ENCODE measurements at places on chromosomes 5 and 9.

DNA sequence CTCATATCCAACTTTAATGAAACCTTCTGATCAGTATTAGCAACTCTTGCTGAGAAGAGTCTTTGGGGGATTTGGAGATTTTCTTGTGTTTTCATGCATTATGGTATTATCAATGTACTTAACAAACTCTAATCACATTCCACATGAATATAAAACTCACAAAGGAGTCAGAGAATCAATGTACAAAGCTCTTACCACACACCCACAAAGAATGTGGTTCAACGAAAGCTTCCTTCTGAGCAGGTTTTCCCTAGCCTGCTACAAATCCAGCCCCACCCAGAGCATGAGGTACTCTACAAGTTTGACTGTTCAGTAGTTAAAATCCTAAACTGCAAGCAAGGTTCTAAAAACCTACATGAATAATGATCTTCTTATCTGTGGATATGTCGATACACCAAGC is 210.1 kb downstream of the TARS1 start:
- DNase-seq: no peak

- DNase-seq: no peak
Measured at GRCh38 chr5:138754699-138755057, 1.5 kb downstream of the CTNNA1 start.

DNA sequence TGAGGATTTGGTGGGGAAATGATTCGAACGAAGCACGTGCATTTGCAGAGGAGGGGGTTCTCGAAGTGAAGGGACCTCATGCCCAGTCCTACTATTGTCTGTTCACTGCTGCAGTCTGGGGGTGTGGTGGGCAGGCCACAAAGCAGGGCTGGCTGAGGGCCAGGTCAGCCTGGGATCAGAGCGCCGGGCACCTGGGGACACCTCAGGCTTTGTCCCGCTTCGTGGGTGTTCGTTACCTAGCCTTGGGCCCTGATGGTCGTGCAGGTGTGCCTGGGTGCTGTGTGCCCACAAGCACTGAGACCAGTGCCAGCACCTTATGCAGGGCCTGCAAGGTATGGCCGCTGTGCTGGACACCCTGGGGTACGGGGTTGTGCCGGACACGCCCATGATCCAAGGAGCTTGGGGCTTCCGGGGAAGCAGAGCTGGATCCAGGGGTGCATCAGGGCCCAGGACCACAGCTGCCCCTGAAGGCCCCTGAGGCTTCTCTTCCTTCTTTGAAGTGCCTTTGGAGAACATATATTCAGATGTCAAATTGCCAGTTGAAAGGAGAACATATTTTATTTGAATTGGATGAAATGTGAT is 80.6 kb downstream of the COL5A1 start:
- no peak for DNase-seq

GRCh38 chr9:114478871-114479270 is 26.4 kb downstream of the WHRN start:
- DNase-seq: no peak

DNA sequence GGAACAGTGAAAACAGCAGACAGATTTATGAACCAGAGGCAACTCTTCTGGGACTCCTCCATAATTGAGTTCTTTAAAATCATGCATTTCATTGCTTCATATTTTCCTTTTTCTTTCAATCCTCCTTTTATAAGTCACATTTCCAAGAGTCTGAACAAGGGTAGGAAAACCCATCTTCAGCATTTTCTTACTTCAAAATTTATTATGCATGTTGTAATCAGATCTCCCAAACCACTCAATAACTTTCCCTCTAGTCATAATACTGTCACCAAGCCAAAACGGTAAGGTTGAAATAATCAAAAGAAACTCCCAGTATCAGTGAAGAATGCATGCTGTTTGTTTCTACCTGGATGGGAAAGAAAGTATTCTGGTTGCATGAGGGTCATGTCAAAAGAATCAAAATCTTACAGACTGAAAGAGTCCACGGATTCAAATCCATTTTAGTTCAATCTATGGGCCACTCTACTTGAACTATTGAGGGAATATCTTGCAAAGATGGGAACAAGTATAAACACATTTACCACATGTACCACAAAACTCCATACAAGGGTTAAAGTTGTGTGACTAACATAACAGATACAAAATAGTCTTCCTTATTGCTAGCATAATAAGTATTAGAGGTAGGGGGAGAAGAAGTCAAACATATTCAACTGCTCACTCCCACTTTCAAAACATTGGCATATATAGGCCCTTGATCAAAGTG is 797.3 kb downstream of the MAT2B start:
- DNase-seq: no peak

GRCh38 chr5:166982226-166982625 is 1309.2 kb upstream of the WWC1 start:
- no peak for DNase-seq

DNA sequence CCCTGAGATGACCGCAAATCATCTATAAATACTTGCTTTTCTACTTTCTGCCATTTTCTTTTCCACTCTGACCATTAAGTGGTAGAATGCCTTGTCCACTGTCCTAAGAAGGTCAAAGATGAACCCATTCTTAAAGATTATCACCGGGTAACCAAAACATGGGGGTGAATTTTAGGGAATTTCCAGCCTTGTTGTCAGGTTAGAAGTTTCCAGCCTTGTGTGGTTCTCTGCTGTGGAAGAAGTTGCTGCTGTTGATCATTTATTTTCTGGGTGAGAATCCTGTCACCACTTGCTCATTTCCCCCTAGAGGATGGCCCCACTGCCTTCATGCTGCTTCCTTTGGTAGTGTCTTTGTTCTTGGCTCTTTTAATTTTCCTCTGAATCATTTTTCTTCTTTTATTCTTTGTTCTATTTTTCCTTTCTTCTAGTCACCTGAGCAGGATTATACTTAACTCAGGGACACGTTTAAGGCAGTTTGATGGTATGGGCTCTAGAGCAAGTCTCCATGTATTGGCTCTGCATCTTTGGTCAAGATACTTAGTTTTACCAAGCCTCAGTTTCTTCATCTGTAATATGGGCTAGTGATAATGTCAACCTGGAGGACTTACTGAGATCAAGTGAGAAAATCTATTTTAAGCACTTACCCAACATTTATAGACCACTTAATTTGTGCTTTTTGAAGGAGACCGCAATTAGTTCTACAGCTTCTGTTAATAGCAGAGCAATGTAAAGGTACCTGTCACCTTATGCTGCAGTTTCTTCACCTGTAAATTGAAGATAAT is 266.2 kb downstream of the ARHGAP26 start:
- no peak for DNase-seq

DNA sequence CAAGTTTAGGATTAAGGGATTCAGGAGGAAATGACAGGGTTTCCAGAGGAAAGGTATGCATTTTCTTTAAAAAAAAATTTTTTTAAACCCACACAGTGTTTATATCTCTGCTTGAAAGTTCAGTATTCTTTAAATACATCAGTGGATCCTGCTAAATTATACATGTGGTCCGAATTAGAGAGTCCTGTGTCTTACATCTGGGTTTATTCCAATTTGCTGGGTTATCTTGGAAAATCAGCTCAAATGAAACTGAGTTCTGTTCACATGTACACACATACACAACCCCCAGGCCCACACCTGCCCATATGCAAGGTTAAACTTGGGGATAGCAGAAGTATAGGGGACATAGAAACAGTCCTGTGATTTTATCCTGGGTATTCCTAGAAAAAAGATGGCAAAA is 493.7 kb downstream of the ZNF608 start:
- DNase-seq: no peak

DNA sequence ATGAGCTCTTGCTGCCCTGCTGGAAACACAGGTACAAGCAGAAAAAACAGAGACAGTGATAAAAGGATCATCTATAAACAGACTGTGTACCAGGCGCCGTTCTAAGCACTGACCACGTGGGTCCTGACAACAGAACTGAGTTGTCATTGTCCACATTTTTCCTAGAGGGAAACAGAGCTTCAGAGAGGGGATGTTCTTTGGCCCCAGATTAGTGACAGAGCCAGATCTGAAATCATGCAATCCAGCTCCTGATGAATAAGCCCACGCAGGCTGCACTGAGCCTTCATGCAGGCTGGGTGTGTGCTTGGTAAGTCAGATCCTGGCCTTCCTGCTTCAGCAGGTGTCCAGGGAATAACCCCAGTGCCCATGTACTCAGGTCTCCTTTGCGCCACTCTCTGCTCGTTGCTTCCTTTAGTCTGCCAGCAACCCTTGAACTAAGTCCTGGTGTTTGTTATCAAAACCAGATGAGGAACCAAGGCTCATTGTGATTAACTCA is 22.8 kb upstream of the TCF7 start:
- DNase-seq: no peak

- no peak for DNase-seq
Measured at GRCh38 chr5:40734986-40735385, 20.8 kb downstream of the TTC33 start.

GRCh38 chr5:172115541-172115982 is 72.5 kb downstream of the STK10 start:
- DNase-seq: peak; percentile 83

GRCh38 chr5:175508896-175509295 is 30.5 kb downstream of the SFXN1 start:
- no peak for DNase-seq

DNA sequence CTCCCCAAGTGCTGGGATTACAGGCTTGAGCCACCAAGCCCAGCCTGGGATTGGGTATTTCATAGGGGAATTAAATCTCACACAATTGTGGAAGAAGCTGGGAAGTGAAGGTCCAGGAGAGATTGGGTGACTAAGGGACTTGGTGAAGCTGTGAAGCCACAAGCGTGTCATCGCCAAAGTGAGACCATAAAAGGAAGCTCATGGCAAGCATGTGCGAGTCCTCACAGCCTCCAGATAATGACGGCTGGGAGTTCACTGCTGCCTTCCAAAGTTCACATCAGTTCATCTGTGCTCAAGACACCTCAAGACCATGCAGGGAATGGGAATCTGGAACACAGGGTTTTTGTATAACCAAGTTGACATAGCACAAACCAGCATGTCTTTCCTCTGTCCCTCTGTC is 210.6 kb downstream of the MARCHF11 start:
- DNase-seq: no peak

DNA sequence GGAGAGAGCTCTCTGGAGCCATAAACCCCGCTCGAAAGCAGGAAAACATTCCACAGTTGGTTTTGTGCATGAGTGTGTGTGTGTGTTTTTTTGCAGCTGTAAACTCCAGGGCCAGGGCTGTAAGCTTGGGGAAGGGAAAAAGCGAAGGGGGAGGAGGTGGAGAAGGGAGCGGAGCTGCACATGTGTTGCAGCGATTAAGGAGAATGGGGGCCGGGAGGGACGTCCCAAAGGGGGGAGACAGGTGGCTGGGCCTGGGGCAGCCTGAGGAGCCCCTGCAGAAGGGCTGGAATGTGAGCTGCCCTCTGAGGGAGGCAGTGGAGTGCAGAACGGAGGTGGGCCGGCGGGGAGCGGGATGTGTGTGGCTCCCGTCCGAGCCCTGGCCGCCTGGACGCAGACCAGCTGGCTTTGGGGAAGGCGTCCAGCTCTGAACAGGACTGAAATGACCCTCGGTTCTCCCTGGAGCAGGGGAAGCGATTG is 2.7 kb upstream of the MYMK start:
- no peak for DNase-seq

- no peak for DNase-seq
Measured at GRCh38 chr5:136799806-136800372, 434.5 kb upstream of the TRPC7 start.

- no peak for DNase-seq
Measured at GRCh38 chr5:29240379-29240778, 1953.1 kb upstream of the CDH6 start.

DNA sequence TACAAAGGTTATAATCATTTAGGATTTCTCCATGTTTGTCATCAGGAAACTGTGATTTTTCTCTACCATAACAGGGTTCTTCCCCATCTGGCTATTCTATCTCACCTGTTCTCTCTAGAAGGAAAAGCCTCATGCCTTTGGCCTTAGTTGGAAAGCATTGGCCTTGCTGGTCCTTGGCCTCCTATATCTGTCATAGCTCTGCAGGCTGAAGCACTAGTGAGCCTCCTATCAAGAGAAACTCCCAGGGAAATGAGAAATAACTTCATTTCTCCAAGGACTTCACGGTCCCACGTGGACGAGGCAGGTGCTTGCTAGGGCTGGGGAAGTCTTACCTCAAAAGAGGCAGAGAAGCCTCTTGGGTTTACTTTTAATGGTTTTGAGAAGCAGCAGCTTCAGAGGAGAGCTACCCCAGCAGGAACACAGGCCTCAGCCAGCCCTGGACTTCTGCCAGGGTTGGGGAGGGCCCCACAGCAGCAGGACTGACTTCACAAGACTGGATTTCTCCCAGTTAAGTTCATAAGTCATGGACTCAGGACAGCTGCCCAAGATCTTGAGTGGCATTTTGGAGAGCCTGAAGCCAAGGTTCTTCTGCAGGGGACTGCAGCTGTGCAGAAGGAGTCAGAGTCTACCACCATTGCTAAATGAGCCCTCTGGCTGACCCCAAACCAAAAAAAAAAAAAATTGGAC is 15.8 kb upstream of the PSAT1 start:
- no peak for DNase-seq

- no peak for DNase-seq
Measured at GRCh38 chr5:111942661-111943401, 185.8 kb upstream of the NREP start.

GRCh38 chr9:134734270-134734669 is 92.7 kb downstream of the COL5A1 start:
- DNase-seq: no peak

- DNase-seq: no peak
Measured at GRCh38 chr5:17042041-17042440, 106.0 kb upstream of the MYO10 start.

DNA sequence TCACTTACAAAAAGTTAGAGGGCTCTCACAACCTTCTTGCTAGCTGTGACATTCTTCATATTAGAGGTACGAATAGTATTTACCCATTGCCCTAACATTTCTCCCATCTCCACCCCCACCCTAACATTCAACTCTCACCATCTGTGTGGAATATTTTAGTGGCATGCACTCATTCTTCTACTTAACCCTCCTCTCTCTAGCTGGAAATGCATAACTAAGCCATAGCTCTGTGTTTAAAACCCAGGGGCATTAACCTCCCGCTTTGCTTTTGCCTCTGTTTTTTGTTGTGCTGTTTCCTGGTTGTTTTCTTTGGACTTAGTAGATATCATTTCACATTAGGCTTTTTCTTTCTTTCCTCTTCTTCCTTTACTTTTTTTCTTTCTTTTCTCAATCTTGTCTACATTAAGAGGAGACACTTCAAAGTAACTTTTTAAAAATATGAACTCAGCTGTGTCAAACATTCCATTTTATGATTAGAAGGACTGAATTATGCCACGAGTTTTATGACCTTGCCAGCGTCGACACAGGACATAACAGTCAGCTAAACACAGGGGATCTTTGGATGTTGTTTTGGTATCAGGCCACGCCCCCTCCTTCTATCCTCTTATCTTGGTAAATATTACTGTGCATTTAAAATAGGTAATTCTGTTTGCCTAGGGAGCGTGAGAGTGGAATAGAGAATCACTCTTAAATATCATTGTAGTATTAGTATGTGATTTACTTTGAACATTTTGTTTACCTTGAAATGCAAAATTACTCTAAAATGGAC is 236.0 kb downstream of the CD180 start:
- no peak for DNase-seq

DNA sequence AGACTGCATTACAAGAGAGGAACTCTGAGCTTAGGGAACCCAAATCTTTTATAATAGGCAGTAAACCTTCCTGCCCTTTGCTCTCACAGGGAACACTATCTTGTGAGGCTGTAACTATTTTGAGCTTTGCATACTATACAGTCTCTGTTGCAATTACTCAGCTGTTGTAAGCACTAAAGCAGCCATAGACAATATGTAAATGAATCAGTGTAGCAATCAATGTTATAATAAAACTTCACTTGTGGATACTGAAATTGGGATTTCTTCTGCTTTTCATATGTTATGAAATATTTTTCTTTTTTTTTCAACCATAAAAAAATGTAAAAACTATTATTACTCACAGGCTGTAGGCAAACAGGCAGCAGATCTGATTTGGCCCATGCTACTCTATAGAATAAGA is 16.7 kb upstream of the UBQLN1 start:
- DNase-seq: no peak

GRCh38 chr9:135341612-135342169 is 137.9 kb upstream of the PPP1R26 start:
- no peak for DNase-seq

Measured in NB4 (cell line).